ENCODE measurements at places on chromosomes 2 and 18.

DNA sequence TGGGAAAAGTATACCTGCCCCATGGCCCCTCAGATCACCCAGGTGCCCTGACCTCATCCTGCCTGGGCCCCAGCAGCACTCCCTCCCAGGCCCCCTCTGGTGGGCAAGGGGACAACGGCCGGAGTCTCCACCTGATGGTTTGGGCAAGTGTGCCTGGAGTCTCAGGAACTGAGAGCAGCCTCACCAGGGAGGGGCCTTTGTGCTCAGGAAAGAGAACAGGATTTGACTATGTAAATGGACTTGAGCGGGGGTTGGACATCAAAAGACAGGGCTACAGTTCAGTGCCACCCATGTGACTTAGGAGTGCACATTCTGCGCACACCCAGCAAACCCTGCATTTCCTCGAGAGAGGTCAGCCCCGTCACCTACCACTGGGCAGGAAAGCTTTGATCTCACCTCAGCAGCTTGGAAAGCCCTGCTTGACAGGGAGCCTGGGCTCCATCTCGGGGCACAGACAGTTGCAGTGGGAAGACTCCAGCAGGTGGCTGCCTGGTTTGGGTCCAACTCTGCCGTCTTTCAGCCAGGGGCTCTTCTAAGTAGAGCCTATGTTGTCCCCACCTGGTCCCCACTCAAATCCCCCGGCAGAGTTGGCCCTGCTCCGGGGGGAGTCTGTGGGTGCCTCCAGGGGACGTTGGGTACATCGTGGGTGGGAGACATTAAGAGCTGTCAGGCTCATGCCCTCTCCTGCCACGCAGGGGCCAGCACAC, 3.3 kb downstream of the INPP5D start:
- ATAC-seq, result no peak

- ATAC-seq, result no peak
Observed at GRCh38 chr18:21168880-21169279, 57.3 kb upstream of the ROCK1 start.

DNA sequence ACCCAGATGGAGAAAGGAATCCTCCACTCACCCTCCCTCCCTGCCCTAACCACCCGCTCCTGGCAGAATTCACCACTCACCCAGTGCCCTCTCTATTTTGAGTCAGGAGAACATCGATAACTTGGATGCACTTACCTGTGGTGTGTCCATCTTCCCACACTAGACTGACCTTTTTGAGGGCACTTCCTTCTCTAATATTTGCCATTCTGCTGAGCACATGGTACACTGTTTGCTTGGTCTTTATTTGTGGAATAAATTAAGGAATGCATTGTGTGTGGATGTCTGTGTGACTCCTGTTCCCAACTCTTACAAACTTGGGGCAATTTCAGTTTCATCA, 133.7 kb downstream of the ACKR3 start:
- no peak for ATAC-seq

GRCh38 chr18:27363872-27364271, 178.8 kb upstream of the CHST9 start:
- peak; percentile 64 for ATAC-seq

DNA sequence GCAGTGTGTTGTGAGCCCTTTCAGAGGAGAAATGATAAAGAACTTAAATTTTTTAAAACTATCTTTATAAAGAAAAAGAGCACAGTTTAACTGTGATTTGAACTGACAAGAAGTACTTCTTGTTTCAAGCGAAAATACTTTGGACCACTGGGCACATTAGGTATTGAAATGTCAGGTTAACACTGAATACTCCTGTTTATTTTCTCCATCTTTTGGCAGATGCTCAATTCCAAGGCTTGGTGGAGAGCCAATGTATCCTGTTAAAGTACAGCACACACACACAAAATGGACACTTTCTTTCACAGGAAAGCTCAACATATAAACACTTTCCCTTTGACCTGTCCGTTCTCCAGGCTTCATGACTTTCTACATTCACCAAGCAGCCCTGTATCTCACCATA, 32.6 kb upstream of the SP3 start:
- no peak for ATAC-seq

Measured in SK-N-SH treated with all-trans-retinoic acid at 6 μM for 48 hours (cell line).